ENCODE measurements at places on chromosomes 2 and 18.

GRCh38 chr2:39422700-39423099 lies 14.4 kb downstream of the MAP4K3 start:
- DNase-seq, result no peak

DNA sequence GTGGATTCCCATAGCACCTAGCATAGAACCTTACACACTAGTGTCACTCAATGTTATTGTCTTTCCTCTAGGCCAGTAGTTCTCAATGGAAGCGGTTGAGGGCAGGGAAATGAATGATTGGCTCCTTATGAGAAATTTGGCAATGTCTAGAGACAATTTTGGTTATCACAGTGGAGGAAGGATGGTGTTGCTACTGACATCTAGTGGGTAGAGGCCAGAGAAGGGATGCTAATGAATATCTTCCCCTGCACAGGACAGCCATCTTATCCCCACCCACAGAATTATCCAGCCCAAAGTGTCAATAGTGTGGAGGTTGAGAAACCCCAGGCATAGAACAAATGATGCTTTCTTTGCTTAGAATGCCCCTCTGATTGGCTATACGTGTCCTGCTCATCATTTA lies 15.8 kb downstream of the C18orf63 start:
- DNase-seq, result no peak

DNA sequence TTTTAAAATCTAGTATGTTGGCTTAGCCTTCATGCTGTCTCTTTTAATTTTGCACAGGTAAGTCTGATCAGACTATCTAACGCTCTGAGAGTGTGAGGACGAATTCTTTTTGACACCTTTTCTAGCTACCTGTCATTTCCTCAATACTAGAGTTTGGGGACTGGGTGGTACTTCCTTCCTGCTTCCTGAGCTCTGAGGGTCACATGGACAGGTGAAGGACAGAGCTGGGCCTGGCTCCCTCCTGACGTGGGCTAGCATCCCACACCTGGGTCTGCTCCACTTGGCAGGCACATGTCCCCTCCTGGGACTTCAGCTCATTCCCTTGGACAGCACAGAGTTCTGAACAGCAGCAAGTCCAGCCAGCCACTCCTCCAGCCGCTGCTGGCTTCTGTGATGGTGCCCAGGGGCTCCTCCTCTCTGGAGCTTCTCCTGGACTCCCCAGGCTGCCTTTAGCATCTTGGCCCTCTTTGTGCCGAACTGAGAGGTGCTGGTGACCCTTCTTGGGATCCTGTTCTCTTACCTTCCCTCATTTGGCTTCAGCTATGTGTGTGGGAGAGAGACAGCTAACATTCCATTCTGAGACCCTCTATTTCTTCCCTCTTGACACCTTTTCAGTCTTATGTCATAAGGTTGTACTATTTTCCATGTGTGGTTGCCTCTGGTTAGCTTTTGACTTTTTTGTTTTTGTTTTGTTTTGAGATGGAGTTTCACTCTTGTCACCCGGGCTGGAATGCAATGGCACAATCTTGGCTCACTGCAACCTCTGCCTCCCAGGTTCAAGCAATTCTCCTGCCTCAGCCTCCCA lies 106.9 kb downstream of the B3GNT2 start:
- no peak for DNase-seq

- DNase-seq, result no peak
Measured at GRCh38 chr2:216406826-216407225, 5.5 kb upstream of the SMARCAL1 start.

DNA sequence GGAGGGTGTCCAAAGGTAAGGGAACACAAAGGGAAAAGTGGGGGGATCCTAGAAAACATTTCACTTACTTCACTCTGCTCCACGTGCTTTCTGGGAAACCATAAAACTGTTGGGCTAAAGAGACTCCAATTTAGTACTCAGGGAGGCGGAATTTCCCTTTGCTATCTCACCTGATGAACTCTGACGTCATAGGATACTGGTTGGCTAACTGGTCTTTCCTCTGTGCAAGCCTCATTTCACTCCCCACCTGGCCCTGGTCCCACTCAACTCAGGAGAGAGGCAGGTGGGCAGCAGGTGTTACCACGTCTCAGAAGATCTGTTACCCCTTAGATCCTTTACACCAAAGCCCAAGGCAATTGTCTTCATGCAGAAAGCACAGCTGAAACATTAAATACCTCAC lies 51.8 kb upstream of the PMAIP1 start:
- no peak for DNase-seq

GRCh38 chr2:46870051-46870839 lies 45.4 kb downstream of the MCFD2 start:
- no peak for DNase-seq

- DNase-seq, result no peak
Measured at GRCh38 chr2:5969303-5969702, 277.1 kb downstream of the SOX11 start.
